ENCODE measurements at places on chromosomes 16 and 17. TPM values are rescaled to one million over a fixed set of nuclear protein-coding genes. Genes with fewer than 3 reads are reported as not detected.

- no peak overlapping the region for H3K27ac ChIP-seq
- peaks cover 11% of the 10 kb centered on the region for H3K4me1 ChIP-seq
- no peak for DNase-seq
- H3K36me3 ChIP-seq, result no peaks in the 10 kb centered on the region
- H3K4me3 ChIP-seq, result peak overlapping the region; percentile 33
These were observed 57.9 kb upstream of the CREBBP start for GRCh38 chr16:3938471-3938842.

The GNG13 gene
- total RNA-seq, result not detected

- no peak overlapping the region for H3K4me3 ChIP-seq
- no peak for DNase-seq
- no peaks in the 10 kb centered on the region for H3K27me3 ChIP-seq
- H3K36me3 ChIP-seq, result no peaks in the 10 kb centered on the region
- H3K4me1 ChIP-seq, result peaks cover 17% of the 10 kb centered on the region
These were observed 6.7 kb downstream of the CEP295NL start for GRCh38 chr17:78896091-78896833.

The TMEM114 gene
- not detected for total RNA-seq

- peaks cover 60% of the 10 kb centered on the region for H3K36me3 ChIP-seq
- no peak for DNase-seq
- peaks cover 76% of the 10 kb centered on the region for H3K4me1 ChIP-seq
These were observed 12.3 kb downstream of the HMOX2 start for GRCh38 chr16:4488499-4488967.

DNA sequence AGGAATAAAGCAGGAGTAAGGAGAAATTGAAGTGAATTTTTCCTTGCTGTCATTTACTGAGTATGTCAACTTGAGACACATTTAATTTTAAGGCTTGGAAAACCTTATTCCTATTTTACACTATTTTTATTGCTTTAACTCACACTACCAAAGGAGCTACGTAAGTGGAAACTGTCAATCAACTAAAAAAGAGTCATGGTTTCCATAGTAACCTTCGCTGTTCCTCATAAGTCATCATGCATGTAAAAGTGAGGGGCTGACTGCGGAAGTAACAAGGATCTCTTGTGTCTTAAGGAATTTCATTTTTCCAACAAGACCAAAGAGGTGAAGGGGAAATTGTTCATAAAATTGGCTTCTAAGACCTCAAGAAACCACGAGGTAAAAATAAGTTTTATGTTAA is 516.2 kb upstream of the CA10 start:
- H3K27ac ChIP-seq, result no peak overlapping the region
- H3K27me3 ChIP-seq, result no peaks in the 10 kb centered on the region
- H3K4me1 ChIP-seq, result no peaks in the 10 kb centered on the region
- DNase-seq, result no peak
- no peak overlapping the region for H3K4me3 ChIP-seq

The SLC35G6 gene
- total RNA-seq, result not detected

The MRPS7 gene
- total RNA-seq, result 35.2 TPM

DNA sequence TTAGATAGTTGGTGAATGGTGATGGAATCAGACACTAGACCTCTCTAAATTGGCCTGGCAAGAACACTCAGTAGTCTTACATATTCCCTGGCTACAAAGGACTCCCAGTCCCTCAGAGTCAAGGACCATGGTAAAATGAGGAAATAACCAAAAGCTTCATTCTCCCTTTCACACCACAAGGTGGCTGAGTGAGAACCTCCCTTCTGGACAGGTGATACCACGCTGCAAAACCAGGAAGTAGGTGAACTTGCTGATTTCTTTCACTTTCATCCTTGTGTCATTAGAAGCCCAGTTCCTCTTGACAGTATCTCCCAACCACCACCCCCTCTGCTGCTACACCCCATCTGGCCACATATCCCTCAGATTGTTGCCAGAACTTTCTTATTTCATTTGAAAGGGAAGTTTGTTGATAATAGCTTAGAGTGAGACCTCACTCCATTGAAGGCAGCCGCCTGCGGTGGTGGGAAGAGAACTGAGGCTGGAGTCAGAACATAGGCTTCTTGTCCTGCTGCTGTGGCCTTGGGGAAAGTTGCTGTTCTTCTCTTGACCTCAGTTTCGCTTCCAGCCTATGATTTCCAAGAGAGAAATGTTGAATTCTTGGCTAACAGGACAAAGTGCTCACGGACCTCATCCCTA is 290.6 kb upstream of the CCL2 start:
- no peaks in the 10 kb centered on the region for H3K36me3 ChIP-seq
- no peak overlapping the region for H3K27ac ChIP-seq
- peak overlapping the region; percentile 2 for H3K4me3 ChIP-seq
- DNase-seq, result no peak

The GPR142 gene
- not detected for total RNA-seq

The KREMEN2 gene
- not detected for total RNA-seq

DNA sequence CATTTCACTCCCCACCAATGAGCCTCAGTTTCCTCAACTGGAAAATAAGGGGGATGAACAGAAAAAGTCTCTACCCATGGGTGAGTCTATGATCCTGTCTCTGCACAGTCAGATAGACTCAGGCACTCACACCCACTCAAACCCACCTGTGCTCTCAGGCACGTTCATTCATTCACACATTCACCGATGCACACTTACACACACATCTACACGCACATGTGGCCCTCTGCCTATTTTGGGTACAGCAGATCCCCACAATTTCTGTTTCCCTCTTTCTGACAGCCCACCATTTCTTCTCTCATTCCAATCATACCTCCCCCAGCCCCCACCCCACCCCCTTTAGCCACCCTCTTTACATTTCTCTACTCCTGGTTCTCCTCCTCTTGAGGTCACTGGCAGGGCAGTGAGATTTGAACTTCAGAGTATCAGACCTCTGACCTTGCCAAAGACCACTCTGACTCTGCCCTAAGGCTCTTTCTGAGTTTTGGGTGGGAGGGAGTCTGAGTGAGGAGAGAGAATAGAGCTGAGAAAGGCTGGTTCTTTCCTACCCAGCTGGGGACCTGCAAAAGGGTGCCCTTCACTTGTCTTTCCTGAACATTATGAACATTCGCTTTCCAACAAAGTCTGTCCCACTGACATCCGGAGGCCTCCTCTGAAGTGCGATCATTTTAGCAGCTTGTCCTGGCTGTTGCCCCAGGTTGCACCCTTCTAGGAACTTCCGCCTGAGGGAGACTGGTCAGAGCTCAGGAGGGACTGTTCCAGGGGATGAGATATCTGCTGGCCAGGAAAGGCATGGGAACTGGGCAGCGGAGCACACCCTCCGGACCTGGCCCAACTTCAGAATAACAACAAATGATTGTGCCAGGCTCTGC is 10.1 kb upstream of the COL1A1 start:
- no peak overlapping the region for H3K27ac ChIP-seq
- peaks cover 3% of the 10 kb centered on the region for H3K4me1 ChIP-seq
- H3K27me3 ChIP-seq, result peaks cover 14% of the 10 kb centered on the region
- no peak for DNase-seq
- no peak overlapping the region for H3K4me3 ChIP-seq

GRCh38 chr17:50304781-50305404 is 30.6 kb downstream of the TMEM92 start:
- no peak for DNase-seq
- H3K4me3 ChIP-seq, result no peak overlapping the region
- H3K36me3 ChIP-seq, result no peaks in the 10 kb centered on the region
- no peak overlapping the region for H3K27ac ChIP-seq
- H3K4me1 ChIP-seq, result no peaks in the 10 kb centered on the region

- H3K4me1 ChIP-seq, result peaks cover 14% of the 10 kb centered on the region
- H3K27me3 ChIP-seq, result peaks cover 25% of the 10 kb centered on the region
- no peak for DNase-seq
- H3K4me3 ChIP-seq, result peak within 1 kb of the TSS; percentile 25
These were observed at the start of gene FADS6 for GRCh38 chr17:74892974-74893911. TSS of gene FADS6 (minus strand) at chr17:74893633. CDS start at chr17:74893595, 38 bp downstream.

DNA sequence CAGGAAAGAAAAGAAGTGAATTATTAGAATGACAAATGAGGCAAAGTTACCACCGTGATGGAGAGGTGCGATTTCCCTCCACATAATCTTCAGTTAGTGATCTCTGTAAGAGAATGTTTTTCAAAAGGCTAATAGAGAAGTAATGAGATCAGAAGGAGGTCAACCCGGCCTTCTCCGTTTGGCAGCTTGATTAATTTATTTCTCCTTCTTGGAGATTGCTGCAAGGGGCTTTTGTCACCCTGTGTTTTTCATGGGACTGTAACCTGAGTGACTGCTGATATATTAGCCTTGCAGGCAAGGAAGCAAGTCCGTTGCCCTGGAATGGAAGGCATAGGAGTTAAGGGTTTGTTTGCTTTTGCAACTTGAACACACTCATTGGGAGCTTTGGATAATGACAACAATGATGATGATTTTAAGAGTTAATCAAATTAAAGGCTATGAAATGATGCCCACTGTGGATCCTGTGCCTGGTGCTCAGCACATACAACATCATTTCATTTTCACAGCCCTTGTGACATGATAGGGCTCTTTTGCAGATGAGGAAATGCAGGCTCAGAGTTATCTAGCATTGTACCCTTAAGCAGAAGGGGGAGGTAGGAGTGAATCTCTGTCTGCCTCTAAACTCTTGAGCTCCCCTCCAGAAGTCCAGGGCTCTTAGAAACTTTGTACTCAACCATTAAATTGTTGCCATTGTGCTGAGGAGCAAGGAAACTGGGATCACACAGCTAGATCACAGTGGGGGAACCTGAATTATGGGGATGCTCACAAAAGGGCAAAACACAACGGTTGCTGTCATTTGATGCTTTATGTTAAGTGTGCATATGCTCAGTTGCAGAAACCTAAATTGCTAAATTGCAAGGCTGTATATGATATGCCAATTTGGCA is 226.3 kb downstream of the WWOX start:
- no peak overlapping the region for H3K27ac ChIP-seq
- no peaks in the 10 kb centered on the region for H3K36me3 ChIP-seq
- H3K27me3 ChIP-seq, result no peaks in the 10 kb centered on the region

The FNDC8 gene
- total RNA-seq, result not detected

- no peak for DNase-seq
- no peak overlapping the region for H3K27ac ChIP-seq
- peaks cover 4% of the 10 kb centered on the region for H3K4me1 ChIP-seq
- no peaks in the 10 kb centered on the region for H3K36me3 ChIP-seq
- peaks cover 2% of the 10 kb centered on the region for H3K27me3 ChIP-seq
These were observed 171.7 kb downstream of the ZFHX3 start for GRCh38 chr16:72876221-72876620.

DNA sequence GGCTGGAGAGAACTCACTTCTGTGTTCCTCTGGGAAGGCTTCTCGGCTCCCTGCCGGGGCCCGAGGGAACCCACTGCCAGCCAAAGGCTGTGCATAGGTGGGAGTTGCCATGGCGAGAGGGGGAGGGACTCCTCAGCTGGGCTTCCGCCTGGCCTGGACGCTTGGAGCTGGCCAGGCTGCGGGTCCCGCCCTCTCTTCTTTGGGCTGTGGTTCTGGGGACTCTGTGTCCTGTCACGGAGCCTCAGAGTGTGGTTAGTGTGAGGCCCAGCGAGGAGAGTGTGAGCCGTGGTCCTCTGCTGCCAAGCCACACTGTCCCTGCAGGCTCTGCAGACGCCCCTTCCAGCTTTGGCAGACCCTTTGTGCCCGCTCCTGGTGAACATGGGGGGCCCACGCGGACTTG is 123.1 kb downstream of the OR1D5 start:
- no peak for DNase-seq
- H3K4me3 ChIP-seq, result no peak overlapping the region
- H3K36me3 ChIP-seq, result no peaks in the 10 kb centered on the region
- peaks cover 14% of the 10 kb centered on the region for H3K4me1 ChIP-seq
- H3K27ac ChIP-seq, result no peak overlapping the region
- no peaks in the 10 kb centered on the region for H3K27me3 ChIP-seq

The SULT1A3 gene
- 16.1 TPM for total RNA-seq

- H3K27ac ChIP-seq, result no peak overlapping the region
- H3K27me3 ChIP-seq, result peaks cover 5% of the 10 kb centered on the region
These were observed 15.0 kb upstream of the SPACA3 start for GRCh38 chr17:32976605-32977004.

DNA sequence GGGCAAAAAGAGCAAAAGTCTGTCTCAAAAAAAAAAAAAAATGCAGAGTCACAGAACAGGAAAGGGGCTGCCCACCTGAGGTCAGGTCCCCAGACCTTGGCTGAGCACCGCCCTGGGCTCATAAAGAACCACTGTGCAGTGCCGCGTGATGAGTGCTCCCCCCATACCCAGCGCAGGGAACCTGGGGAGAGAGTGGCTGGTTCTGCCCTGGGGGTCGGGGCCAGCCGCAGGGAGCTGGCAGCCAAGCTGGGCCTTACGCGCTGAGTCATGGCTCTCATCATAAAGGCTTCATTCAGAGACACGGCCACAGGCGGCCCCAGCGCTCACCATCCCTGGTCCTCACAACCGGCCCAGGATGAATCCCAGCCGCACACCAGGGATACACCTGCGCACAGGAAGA is 80.7 kb downstream of the RAB11FIP4 start:
- no peak overlapping the region for H3K4me3 ChIP-seq
- no peak for DNase-seq
- no peak overlapping the region for H3K27ac ChIP-seq
- H3K4me1 ChIP-seq, result peaks cover 25% of the 10 kb centered on the region

GRCh38 chr16:84806256-84806889 is 13.4 kb upstream of the CRISPLD2 start:
- no peak overlapping the region for H3K4me3 ChIP-seq
- no peak overlapping the region for H3K27ac ChIP-seq
- H3K27me3 ChIP-seq, result no peaks in the 10 kb centered on the region
- DNase-seq, result no peak

DNA sequence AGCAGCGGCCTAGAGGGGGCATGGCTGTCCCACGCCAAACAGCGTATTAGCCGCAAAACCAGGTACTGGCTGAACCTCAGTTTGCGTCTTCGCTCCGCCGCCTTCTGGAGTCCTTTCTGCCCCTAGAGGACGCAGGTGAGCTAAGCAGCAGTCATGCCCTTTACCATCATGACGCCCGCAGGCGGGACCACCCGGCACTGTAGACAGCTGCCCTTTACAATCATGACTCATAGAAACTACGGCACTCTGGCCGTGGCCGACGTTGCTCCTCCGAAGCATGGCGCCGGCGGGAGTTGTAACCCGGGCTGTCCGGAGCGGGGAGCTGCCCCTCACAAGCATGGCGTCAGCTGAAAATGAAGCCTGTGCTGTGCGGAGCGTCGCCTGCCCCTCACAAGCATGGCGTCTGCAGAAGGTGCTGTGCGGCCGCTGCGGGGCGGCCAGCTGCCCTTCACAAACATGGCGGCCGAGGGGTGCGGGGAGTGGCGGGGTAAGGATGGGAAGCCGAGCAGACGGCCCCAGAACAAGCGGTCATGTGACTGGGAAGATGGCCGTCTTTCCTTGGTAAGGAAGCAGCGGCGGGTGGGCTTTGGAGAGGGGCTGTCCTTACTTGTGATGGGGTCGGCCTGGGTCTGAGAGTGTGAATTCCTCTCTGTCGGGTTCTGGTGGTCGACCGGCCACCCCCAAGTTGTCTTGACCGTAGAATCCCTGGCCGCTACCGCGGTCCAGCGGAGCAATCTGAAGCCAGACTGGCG is at the start of gene VPS35L:
Gene VPS35L (plus strand): TSS at position 518 of the 752 bp plus-strand sequence. CDS start 27 bp downstream, at position 545.
- peak within 1 kb of the TSS; percentile 88 for H3K27ac ChIP-seq
- H3K36me3 ChIP-seq, result no peaks in the 10 kb centered on the region
- peak within 1 kb of the TSS; percentile 88 for H3K4me3 ChIP-seq
- DNase-seq, result peak; percentile 98
- peaks cover 22% of the 10 kb centered on the region for H3K4me1 ChIP-seq

GRCh38 chr17:73757420-73757819 is 113.2 kb upstream of the SDK2 start:
- no peak overlapping the region for H3K27ac ChIP-seq

- H3K4me3 ChIP-seq, result peak overlapping the region; percentile 82
- peaks cover 94% of the 10 kb centered on the region for H3K4me1 ChIP-seq
- H3K36me3 ChIP-seq, result peaks cover 55% of the 10 kb centered on the region
- no peaks in the 10 kb centered on the region for H3K27me3 ChIP-seq
- peak; percentile 92 for DNase-seq
These were observed 5.3 kb downstream of the RNF166 start for GRCh38 chr16:88700636-88701482.

- no peak overlapping the region for H3K4me3 ChIP-seq
These were observed 350.5 kb downstream of the SOX9 start for GRCh38 chr17:72471296-72471695.

The IGF2BP1 gene
- total RNA-seq, result not detected

The KRT33A gene
- total RNA-seq, result not detected

All from CD4-positive, alpha-beta T cell (primary cell).